Uterus (tissue), 4 donors: ENCODE measurements at places on chromosomes 3 and 15. TPM values are rescaled to one million over a fixed set of nuclear protein-coding genes. Genes with fewer than 3 reads are reported as not detected.

The ZKSCAN7 gene
- total RNA-seq: 7.2 TPM

DNA sequence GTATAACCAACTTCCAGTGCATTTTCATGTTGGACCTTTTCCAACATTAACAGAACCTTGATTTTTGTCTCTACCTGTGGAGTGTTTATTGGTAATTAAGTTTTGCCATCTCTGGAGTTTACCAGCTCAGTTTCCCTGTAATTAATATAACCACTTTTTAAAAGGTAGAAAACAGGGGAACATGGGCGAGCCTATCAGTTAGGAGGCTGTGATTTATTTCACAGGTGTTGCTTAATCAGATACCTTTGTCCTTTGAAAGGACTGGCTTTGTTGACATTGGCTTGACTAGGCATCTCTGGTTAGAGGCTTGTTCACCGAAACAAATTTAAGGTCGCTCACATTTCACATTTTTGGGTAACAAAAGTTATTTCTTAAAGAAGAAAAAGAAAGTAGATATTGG, 622 bp downstream of the NAALADL2 start:
- no peaks in the 10 kb centered on the region for H3K4me1 ChIP-seq
- no peaks in the 10 kb centered on the region for H3K36me3 ChIP-seq
- no peak for DNase-seq
- H3K27me3 ChIP-seq: no peaks in the 10 kb centered on the region
- H3K4me3 ChIP-seq: no peak overlapping the region
- no peak overlapping the region for H3K27ac ChIP-seq

The CA12 gene
- total RNA-seq: 0.29 TPM

The CMTM8 gene
- total RNA-seq: 3.3 TPM

DNA sequence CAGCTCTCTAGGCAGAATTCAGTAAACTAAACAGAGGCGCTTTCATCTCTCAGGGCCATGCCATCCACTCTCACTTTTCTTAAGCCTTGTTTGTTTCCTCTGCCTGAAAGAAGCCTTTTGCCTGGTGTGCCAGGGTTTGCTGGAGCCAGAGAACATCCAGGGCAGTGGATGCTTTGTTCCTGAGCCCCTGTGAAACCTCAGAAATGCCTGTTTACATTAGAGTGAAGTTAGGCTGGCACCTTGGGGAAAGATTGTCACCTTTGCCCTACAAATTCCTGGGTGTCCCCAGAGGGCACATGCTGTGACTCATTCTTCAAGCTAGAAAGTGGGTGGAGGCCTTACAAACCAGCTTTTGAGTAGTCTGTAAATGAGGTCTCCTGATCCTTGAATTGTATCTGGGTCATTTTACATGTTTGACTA, 10.7 kb upstream of the TRAK1 start:
- no peak for DNase-seq
- H3K27me3 ChIP-seq: no peaks in the 10 kb centered on the region
- no peaks in the 10 kb centered on the region for H3K36me3 ChIP-seq
- H3K4me1 ChIP-seq: no peaks in the 10 kb centered on the region
- H3K4me3 ChIP-seq: no peak overlapping the region

The MRPL3 gene
- 137 TPM for total RNA-seq

The ABI3BP gene
- total RNA-seq: 156 TPM

The PLSCR5 gene
- total RNA-seq: not detected

GRCh38 chr3:150682279-150682678, 21.4 kb downstream of the ERICH6 start:
- no peak overlapping the region for H3K4me3 ChIP-seq
- no peaks in the 10 kb centered on the region for H3K27me3 ChIP-seq
- H3K27ac ChIP-seq: no peak overlapping the region
- H3K36me3 ChIP-seq: no peaks in the 10 kb centered on the region
- no peaks in the 10 kb centered on the region for H3K4me1 ChIP-seq

The IQCH gene
- 1.2 TPM for total RNA-seq

The COL8A1 gene
- total RNA-seq: 30.9 TPM

DNA sequence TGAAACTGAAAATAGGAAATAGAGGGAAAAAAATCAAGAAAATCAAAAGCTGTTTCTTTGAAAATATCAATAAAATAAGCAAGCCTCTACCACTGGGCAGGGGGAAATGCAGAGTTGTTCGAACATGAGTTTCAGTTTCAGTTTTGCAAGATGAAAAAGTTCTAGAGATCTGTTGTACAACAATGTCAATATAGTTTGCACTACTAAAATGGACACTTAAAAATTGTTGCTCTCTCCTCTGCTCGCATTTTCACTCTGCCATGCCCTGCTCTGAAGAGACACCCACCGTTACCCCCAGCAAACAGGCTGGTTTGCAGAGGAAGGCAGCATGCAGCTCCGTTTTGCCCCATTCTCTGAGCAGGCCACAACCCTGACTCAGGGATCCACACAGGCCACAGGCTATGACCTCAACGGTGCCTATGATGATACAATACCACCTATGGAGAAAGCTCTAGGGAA, 64.5 kb downstream of the ZNF148 start:
- H3K27ac ChIP-seq: no peak overlapping the region
- no peaks in the 10 kb centered on the region for H3K36me3 ChIP-seq

DNA sequence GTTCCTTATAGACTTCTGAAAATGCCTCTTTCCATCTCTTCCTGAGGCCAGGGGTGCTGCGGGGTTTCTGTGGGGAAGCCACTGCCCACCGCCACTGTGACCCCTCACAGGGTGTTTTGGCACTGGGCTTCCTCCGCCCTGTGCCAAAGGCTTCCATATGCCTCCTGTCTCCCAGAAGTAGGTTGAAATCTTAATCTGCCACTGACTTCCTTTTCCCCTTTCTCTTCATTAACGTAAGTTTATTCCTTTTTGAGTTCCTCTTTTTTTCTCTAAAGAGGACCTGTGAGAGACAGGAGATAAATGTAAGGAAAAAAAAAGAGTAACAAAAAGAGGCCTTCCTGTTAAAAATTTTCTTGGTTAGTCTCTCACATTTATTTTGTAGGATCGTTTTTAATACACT, 220.5 kb downstream of the CTNNB1 start:
- no peak overlapping the region for H3K4me3 ChIP-seq
- H3K36me3 ChIP-seq: no peaks in the 10 kb centered on the region
- H3K4me1 ChIP-seq: no peaks in the 10 kb centered on the region
- no peak overlapping the region for H3K27ac ChIP-seq
- DNase-seq: no peak
- no peaks in the 10 kb centered on the region for H3K27me3 ChIP-seq

GRCh38 chr3:155556531-155556930, 188.3 kb downstream of the PLCH1 start:
- H3K4me3 ChIP-seq: no peak overlapping the region
- H3K36me3 ChIP-seq: no peaks in the 10 kb centered on the region
- no peaks in the 10 kb centered on the region for H3K4me1 ChIP-seq
- DNase-seq: no peak

The ECE2 gene
- not detected for total RNA-seq

The PPIB gene
- 914 TPM for total RNA-seq

The ZBBX gene
- 1.5 TPM for total RNA-seq

GRCh38 chr3:144948711-144949110, 977.1 kb downstream of the DIPK2A start:
- no peak overlapping the region for H3K27ac ChIP-seq
- H3K4me3 ChIP-seq: no peak overlapping the region
- no peaks in the 10 kb centered on the region for H3K36me3 ChIP-seq
- DNase-seq: no peak
- H3K4me1 ChIP-seq: no peaks in the 10 kb centered on the region
- no peaks in the 10 kb centered on the region for H3K27me3 ChIP-seq

- no peak overlapping the region for H3K4me3 ChIP-seq
- H3K27me3 ChIP-seq: no peaks in the 10 kb centered on the region
- DNase-seq: no peak
- no peak overlapping the region for H3K27ac ChIP-seq
- no peaks in the 10 kb centered on the region for H3K36me3 ChIP-seq
Measured at GRCh38 chr3:152797751-152798432, 37.0 kb upstream of the P2RY1 start.

DNA sequence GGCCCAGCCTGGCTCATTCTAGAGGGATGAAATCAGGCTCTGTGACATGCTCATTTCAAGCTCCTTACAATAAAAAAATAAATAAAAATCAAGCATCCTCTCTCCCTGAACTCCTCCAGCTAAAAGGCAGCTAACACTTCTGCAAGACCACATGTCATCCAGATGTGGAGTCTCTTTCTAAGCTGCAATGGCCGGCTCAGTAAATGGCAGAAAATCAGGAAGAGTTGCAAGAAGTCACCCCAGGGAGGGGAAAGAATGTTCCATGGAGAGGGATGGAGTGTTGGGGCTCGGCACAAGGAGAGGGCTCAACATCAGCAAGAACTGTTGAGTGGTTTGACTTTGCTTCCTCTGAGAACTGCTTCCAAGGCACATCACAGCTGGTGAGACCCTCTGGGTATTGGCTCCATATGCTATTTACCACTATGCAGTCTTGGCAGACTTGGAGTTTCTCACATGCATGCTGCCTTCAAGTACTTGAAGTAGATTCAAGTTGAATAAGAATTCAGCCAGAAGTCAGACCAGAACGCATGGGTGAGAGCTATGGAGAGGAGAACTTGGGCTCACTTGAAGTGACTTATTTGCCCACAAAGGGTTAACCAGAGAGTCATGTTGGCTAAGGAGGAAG, 689.0 kb downstream of the NTRK3 start:
- no peaks in the 10 kb centered on the region for H3K4me1 ChIP-seq
- no peak for DNase-seq
- H3K4me3 ChIP-seq: no peak overlapping the region
- no peak overlapping the region for H3K27ac ChIP-seq

DNA sequence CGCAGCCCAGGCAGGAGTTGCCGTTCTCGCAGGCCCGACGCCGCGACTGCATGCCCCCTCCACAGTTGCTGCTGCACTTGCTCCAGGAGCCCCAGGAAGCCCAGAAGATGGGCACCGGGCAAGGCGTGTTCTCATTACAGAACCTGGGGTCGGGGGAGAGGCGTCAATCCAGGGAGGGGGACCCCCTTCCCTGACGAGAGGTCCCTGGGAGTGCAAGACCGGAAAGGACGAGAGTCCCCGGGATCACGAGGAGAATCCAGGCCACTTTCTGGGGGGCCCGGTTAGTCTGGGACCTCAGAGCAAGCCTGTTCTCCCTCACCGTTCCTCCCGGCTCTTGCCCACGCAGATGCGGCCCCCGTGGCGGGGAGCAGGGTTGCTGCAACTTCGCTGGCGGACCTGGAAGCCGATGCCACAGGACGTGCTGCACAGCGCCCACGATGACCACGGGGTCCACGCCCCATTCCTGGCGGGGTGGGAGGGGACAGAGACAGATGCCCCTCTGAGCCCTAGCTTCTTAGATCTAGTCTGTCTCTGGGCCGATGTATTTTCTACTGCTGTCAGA, 113.9 kb downstream of the SEMA5B start:
- no peak for DNase-seq
- no peak overlapping the region for H3K27ac ChIP-seq
- H3K36me3 ChIP-seq: no peaks in the 10 kb centered on the region
- H3K4me3 ChIP-seq: no peak overlapping the region
- no peaks in the 10 kb centered on the region for H3K27me3 ChIP-seq

The ALDH1L1 gene
- 11.3 TPM for total RNA-seq

- no peak overlapping the region for H3K27ac ChIP-seq
- no peaks in the 10 kb centered on the region for H3K27me3 ChIP-seq
- H3K36me3 ChIP-seq: no peaks in the 10 kb centered on the region
- H3K4me3 ChIP-seq: no peak overlapping the region
Measured at GRCh38 chr3:178159691-178160220, 376.5 kb upstream of the KCNMB2 start.

DNA sequence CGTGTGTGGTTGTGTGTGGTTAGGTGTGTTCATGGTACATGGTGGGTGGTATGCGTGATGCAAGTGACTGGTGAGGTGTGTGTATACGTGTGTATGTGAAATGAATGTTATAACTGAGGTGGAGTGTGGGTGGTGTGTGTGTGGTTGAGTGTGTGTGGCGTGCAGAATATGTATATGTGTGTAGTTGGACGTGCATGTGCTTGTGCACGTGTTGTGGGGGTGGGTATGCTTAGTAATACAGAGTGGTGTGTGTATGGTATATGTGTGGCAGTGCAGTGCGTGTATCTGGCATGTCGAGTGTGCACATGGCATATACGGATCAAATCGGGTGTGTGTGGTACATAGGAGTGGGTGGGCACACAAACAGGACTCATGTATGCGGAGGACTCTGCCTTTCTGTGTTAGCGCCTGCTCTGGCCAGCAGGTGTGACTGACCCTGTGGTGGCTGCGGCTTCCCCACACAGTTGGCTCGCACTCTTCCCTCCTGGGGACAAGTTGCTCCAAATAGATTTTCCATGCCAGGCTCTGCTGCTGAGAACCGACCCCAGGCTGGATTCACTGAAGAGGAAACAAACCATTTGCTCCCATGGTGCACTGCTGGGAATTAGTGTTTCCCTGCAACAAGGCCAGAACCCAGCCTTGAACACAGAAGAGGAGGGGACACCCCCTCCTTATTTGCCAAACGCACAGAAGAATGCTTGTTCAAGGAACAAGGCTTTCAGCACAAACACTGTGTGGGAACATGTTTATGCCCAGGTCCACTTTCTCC, 1.2 kb upstream of the C3orf70 start:
- H3K36me3 ChIP-seq: no peaks in the 10 kb centered on the region
- no peaks in the 10 kb centered on the region for H3K4me1 ChIP-seq
- no peak for DNase-seq
- H3K27ac ChIP-seq: no peak overlapping the region

The RLBP1 gene
- total RNA-seq: not detected

The IL17RD gene
- total RNA-seq: 95.9 TPM

The PLSCR2 gene
- not detected for total RNA-seq

DNA sequence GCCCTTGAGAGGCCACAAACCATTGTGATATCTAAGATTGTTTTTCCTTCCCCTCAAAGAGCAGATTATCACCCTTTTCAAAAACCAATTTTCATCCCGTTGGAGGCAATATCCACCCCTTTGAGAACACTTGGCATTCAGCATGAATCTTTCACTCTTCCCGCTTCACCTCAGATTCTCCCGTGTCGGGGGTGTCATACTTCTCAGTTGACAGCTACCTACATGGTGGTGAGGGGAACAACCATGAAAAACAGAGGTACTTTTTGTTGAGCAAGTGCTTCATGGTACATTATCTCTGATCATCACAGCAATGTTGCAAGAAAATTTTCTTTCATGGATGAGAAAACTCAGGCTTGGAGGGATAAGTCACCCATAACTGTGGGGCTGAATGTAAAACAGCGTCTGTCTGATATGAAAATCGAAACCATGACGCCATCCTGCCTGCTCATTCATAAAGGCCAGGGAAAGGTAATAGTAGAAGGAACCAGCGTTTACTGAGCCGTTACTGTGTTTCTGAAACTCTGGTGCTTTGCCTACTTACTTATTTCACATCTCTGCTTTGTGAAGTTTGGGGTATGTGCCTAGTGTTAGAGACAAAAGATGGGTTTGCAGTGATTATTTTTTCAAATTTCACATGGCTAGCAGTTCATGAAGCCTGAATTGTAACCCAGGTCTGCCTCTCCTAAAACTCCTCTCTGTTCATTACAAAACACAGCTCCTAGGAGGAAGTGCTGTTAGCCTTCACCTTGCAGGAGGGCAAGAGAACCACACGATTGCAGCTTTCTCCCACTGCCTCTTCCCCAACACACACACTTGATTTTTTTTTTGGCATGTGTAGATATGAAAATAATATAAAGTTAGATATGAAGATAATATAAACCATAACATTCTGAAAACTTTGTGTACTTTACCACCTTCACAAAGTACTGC, 35.4 kb downstream of the SV2B start:
- H3K4me3 ChIP-seq: no peak overlapping the region
- H3K27ac ChIP-seq: no peak overlapping the region
- no peaks in the 10 kb centered on the region for H3K4me1 ChIP-seq
- DNase-seq: no peak
